ENCODE measurements at places on chromosomes 1 and 21. TPM values are rescaled to one million over a fixed set of nuclear protein-coding genes. Genes with fewer than 3 reads are reported as not detected.
A peak's percentile ranks its signal among the peaks of the same experiment; 100 is the strongest.

AMY2B gene
- total RNA-seq, result 6.7 TPM

RIIAD1 gene
- total RNA-seq, result not detected

KCNN3 gene
- total RNA-seq, result not detected

IGSF3 gene
- 0.11 TPM for total RNA-seq

BCL2L15 gene
- total RNA-seq, result 1.0 TPM

FCAMR gene
- total RNA-seq, result not detected

CD1E gene
- total RNA-seq, result not detected

SPATA21 gene
- total RNA-seq, result not detected

LPAR3 gene
- total RNA-seq, result 0.74 TPM

SLC25A24 gene
- 29.2 TPM for total RNA-seq

CD244 gene
- 15.5 TPM for total RNA-seq

ALX3 gene
- total RNA-seq, result not detected

LCE3D gene
- not detected for total RNA-seq

RGS13 gene
- not detected for total RNA-seq

RCAN3 gene
- total RNA-seq, result 63.7 TPM

DNA sequence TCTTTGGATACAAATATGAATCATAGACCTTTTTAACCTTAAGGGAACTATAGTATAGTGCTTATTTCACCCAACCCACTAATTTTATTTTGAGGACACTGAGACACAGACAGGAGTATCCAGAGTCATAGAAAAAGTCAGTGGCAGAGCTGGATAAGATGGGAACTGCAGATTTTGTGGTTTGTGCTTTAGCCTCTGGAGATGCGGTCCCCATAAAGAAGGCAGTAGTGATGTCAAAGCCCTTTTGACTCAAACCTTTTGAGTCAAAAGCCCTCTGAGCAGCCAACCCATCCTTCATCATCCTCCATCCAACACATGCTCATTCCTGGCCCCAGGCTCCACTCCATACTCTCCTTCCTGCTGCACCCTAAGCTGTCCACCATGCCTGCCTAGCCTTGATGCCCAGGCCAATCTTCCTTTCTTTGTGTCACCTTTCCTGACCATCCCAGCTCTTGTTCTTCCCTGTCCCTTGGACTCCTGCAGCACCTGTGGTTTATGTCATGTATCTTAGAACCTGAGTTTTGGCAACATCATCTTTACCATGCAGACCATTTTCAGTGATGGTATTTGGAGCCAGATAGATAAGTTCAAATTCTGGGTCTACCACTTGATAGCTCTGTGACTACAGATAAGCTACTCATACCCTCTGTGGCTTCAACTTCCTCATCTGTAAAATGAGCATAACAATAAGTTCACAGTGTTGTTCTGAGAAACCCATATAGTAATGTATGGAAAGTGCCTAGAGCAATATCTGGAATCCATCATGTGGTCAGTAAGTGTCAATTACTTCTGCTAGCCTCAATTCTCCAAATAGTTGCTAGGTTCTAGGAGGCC is 20.1 kb downstream of the SLAMF1 start:
- DNase-seq, result no peak

DNA sequence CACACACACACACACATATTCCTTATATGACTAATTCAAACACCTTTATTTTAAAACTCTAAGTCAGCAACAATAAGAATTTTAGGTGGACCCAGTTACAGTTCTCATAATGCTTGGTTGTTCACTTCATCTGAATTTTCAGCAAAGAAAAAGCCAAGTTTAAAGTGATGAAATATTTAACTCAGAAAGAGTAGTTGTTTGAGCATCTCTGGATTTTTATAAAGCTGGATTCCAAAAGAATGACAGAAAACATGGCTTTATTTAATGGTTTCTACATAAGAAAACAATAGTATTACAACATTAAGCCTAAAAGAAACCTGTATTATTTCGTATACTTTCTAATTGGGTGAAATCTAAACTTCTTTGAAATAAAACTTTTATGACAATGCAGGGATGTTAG is 54.2 kb upstream of the ADAMTS5 start:
- DNase-seq, result no peak

- DNase-seq, result no peak
Measured at GRCh38 chr1:198132060-198132781, 24.6 kb upstream of the NEK7 start.

GRCh38 chr21:25385911-25386474 is 221.3 kb downstream of the MRPL39 start:
- DNase-seq, result no peak

DNA sequence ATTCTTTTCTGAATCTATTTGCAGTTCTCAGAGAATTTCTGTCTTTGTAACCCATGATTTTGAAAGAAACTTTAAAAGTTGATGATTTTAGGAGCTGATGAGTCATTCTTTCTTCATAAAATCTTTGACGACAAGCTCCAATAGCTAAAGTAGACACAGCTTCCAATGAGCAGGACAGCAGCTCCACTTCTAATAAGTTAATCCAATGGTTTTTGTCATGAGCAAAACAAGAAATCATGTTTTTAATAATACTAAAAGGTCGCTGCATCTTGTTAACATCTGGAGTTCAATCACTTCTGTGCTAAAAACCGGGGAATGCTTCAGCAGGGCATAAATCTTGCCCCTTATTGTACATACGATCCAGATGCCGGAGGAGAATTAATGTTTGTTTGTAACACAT is 48.9 kb upstream of the GORAB start:
- no peak for DNase-seq

DNA sequence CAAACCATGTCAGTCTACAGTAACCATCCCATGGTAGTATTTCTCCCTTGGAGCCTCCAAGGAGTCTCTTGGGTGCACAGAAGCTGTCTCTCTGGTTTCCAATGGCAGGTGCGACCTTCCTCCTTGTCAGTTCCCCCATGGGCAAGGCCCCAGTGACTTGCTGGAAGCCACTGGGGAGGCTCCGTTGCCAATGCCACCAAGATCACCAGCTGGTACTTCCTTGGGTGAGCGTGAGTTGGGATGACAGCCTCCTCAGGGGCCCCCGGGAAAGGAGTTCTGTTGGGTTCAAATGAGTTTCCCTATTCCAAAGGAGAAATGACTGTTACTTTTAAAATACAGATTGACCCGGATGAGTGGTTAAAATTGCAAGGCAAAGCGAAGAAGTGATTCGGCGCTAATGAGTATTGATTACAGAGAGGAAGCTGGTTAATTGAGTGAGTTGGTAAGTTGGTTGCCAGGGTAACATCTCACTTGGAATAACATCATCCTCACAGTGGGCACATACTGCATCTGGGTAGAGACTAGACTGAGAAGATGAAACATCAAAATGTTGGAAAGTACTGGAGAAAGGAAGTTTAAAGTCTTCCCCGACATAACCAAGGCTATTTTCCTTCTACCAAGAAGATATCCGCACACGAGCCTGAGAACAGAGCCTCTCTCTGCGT is 53.0 kb upstream of the LAPTM5 start:
- no peak for DNase-seq

GRCh38 chr21:14589855-14590563 is 43.9 kb upstream of the SAMSN1 start:
- no peak for DNase-seq

DNA sequence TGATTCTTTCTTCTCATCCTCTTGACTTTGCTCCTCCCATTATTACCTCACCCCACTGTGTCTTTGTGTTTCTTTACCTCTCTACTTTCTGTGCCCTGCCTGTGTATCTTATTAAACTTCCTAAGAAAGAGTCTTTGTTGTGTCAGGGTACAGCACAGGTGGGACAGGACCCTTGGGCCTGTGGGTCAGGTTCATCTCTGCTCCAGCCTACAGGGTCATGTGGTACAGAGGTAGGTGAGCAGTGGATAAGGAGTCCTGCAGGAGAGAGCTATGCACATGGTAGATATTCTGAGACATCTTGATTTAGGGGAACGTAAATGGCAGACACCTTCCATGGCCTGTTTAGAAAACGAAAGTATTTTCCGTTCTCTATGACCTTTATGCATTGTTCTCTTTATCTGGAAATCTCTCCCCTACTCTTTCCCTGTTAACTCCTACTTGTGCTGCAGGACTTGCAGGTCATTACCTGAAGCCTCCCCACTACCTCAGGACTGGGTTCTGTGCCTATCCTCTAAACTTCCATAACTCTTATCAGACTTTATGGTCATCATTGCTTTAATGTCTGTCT is 9.9 kb downstream of the GIPC2 start:
- DNase-seq, result no peak

- no peak for DNase-seq
Measured at GRCh38 chr1:164876398-164877116, 317.6 kb downstream of the PBX1 start.

GRCh38 chr1:231971397-231972110 is 345.0 kb downstream of the DISC1 start:
- DNase-seq, result no peak

- DNase-seq, result no peak
Measured at GRCh38 chr1:16915627-16915973, 6.1 kb upstream of the CROCC start.

GRCh38 chr1:54502342-54502741 is 45.7 kb upstream of the ACOT11 start:
- DNase-seq, result no peak

DNA sequence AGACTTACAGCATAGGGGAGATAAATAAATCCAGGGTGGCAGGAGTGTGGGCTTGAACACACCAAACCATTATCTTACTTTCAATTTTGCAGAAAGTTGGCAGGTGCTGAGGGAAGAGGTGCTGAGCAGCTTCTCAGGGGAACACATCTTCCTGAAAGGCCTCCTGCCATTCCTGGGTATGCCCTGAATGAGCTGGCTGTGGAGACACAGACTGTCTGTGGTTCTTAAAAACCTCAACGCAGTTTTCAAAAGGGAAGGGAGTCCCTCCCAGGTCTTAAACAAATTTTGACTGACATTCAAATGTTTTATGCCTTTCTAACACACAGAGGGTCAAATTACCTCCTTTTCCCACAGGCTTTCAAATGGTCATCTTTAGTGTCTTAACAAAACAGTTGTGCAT is 166.9 kb downstream of the TNFSF18 start:
- DNase-seq, result peak; percentile 26

DNA sequence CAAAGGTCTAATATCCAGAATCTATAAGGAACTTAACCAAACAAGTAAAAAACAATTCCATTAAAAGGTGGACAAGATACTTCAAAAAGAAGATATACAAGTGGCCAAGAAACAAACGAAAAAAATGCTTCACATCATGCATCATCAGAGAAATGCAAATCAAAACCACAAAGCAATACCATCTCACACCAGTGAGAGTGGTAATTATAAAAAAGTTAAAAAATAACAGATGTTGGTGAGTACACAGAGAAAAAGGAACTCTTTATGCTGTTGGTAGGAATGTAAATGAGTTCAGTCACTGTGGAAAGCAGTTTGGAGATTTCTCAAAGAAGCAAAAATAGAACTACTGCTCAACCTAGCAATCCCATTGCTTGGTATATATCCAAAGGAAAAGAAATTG is 218.6 kb downstream of the SLC44A5 start:
- no peak for DNase-seq

DNA sequence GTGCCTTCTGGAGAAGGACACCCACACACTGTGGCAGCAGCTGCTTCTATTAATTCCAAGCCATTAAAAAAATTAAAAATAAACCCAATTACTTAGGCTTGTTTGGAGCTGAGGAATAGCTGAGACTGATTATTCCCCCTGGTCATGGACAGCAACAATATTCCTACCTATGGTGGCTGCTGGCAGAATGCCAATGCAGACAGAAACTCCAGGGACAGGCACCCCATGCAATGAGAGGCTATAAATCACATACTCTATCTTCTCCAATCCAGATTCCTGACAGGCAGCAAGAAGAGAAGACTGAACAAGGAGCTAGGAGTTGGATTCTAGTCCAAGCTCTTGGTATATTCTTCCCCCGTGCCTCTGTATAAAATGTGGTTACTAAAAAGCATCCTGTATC is 275.4 kb upstream of the BEND5 start:
- DNase-seq, result no peak

DNA sequence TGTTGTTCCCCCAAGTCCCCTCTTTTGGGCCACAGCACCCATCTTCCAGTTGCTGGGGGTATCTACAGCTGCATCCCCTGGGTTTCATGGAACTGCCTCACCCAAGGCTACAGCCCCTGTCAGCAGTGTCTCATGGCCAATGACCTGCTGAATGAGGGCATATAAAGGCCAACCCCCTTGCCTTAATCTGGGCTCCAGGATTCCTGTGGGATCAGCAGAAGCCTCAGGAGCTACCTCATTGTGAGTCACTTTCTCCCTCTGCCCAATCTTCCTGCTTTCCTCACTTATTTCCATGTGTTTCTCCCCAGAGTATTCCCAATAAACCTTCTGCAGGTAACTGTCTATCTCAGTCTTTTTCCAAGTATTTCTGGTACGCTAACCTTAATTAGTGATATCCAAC is 37.3 kb upstream of the SYT14 start:
- no peak for DNase-seq

DNA sequence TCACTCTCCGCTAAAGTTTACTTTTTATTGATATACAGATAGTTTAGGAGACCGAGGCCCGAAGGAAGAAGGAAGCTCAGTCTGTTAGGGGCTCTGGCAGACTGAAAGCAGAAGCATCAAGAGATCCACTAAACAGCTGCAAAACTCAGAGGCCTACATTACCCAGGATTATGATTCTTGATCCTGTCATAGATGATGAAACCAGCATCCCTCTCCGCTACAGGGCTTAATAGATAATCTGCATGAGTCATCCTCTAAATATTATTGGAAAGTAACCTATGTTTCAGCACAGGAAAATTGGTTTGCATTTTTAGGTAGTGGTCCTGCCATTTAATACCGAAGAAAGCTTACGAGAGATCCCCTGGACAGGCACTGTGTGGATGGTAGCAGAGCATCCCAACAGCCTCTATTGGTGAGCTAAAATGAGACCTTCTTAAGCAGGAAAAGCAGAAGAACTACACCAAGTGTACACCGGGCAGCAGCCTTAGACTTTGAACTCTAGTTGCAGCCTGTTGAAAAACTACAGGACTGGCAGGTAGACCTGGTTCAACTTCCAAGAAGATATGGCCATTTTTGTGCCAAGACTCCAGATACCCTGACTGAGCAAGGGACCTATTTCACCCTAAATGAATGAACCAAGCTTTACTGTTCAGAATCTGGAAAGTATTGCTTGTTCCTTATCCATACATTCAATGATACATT is 6.8 kb downstream of the CASQ2 start:
- no peak for DNase-seq

- DNase-seq, result peak; percentile 26
Measured at GRCh38 chr1:61053712-61054600, 28.4 kb upstream of the NFIA start.
